Chondrocyte (in vitro differentiated cells): ENCODE measurements at places on chromosomes 6 and 20.
A peak's percentile ranks its signal among the peaks of the same experiment; 100 is the strongest.

DNA sequence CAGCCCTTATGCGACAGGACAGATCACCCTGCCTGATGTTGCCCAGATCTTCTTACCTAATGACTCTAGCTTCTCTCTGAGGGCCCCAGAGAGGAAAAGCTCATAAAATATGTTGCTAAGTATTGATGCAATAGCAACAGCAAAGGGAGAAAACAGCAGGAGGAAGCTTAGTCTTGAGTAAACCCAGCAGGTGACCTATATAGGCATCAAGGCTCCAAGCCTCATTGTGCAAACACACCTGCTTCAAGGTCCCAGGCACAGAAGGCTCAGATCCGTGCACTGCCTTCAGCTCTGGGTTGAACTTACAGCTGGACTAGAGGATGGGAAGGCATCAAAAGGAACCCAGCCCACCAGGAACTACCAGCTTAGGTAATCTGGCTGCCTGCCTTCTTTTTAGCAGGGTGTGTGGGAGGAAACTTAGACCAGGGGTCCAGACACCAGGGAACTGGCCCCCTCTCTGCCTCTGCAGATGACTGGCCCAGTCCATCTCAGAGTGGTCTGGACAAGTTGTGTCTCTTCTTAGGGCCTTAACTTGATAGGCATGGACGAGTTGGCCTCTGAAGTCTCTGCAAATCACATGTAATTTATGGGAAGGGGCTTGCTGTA is 34.4 kb downstream of the TGM3 start:
- no peak for DNase-seq
- peaks cover 5% of the 10 kb centered on the region for H3K27me3 ChIP-seq
- no peaks in the 10 kb centered on the region for H3K4me1 ChIP-seq
- H3K36me3 ChIP-seq: no peaks in the 10 kb centered on the region
- no peak overlapping the region for H3K27ac ChIP-seq

- no peaks in the 10 kb centered on the region for H3K27me3 ChIP-seq
- no peak overlapping the region for H3K27ac ChIP-seq
- no peak overlapping the region for H3K4me3 ChIP-seq
- peaks cover 18% of the 10 kb centered on the region for H3K4me1 ChIP-seq
- no peaks in the 10 kb centered on the region for H3K36me3 ChIP-seq
- DNase-seq: no peak
These were observed 126.1 kb downstream of the TFAP2C start for GRCh38 chr20:56755201-56755600.

GRCh38 chr6:96836631-96837080 is 621 bp downstream of the GPR63 start:
- no peaks in the 10 kb centered on the region for H3K36me3 ChIP-seq
- peaks cover 17% of the 10 kb centered on the region for H3K27me3 ChIP-seq
- DNase-seq: no peak
- peak overlapping the region; percentile 81 for H3K4me3 ChIP-seq
- H3K27ac ChIP-seq: no peak overlapping the region

DNA sequence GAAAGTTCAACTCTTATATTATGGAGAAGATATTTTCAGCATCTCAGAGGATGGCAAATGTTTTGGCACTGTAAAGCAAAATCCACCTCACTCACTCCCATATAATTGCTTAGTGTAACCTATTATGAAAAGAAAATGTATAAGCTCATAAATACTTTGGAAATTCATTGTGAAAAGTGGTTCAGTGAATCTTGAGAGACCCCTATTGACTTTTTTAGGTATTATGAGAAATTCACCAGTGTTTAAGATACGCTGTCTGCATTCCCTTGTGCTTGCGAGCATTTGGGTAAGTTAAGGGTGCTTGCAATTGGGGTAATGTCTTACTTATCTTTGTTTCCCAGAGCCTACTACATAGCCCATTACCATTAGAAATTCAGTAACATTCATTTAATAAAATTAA is 66.3 kb upstream of the BMP5 start:
- H3K27me3 ChIP-seq: no peaks in the 10 kb centered on the region
- peaks cover 5% of the 10 kb centered on the region for H3K4me1 ChIP-seq
